Stimulated activated naive CD4-positive, alpha-beta T cell (primary cell): ENCODE measurements at places on chromosomes 16 and 17.
A peak's percentile ranks its signal among the peaks of the same experiment; 100 is the strongest.

GRCh38 chr17:3531266-3532101 is 26.1 kb downstream of the TRPV3 start:
- no peak for DNase-seq

DNA sequence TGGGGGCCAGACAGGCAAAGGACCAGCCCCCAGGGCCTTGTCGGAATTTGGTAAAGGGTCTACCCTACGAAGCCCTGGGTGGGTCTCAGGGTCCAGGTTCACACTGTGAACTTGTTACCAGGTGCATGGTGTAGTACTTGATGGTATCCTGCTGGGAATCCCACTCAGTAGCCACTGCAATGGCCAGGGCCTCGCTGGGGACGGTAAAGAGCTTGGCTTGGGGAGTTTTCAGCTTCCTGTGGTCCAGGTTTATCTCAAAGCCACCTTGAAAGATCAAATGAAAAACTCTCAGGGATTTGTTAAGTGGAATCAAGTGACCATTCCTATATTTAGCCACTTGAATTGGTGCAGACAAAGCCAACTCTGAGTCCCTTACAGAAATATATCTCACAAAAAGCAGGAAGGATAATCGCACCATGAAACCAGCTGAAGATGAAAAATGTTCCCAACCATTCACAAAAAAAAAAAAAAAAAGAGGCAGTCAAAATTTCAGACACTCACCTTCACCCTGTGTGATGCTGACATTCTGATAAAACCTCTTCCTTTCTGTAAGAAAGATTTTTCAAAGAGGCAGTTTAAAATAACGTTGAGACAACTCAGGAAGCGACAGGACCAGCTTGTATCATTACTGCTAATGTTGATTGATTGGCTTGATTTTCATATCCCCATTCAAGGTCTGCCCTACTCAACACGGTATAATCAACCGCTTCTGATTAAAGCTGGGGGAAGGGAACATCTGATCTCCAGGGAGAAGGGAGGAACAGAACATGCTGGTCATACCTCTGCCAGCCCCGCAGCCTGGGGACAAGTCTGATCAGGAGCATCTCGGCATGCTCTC is 10.6 kb downstream of the ATPAF2 start:
- DNase-seq = no peak

DNA sequence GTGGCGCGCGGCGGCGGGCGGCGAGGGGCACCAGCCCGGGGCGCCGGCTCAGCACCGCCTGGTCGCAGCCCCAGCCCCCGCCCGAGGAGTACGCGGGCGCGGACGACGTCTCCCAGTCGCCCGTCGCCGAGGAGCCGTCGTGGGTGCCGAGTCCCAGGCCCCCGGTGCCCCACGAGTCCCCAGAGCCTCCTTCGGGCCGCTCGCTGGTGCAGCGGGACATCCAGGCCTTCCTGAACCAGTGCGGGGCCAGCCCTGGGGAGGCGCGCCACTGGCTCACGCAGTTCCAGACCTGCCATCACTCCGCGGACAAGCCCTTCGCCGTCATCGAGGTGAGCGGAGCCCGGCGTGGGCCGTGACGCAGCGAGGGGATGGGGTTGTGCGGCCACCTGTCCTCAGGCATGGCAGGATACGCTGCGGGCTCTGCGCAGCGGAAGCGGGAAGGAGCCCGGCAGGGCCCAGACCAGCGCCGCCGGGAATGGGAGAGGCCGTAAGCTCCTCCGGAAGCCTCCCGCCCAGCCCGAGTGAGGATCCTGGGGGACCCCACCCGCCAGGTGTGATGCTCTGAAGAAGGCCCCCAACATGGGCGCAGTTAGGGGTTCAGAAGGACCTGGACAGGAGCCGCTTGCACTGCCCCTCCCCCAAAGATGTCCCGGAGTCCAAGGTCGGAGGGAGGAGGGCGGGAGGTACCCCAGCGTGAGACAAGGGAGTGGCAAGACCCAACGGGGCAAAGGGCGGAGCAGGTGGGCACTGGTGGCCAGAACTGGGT is 522 bp downstream of the NAGS start:
- DNase-seq = no peak

DNA sequence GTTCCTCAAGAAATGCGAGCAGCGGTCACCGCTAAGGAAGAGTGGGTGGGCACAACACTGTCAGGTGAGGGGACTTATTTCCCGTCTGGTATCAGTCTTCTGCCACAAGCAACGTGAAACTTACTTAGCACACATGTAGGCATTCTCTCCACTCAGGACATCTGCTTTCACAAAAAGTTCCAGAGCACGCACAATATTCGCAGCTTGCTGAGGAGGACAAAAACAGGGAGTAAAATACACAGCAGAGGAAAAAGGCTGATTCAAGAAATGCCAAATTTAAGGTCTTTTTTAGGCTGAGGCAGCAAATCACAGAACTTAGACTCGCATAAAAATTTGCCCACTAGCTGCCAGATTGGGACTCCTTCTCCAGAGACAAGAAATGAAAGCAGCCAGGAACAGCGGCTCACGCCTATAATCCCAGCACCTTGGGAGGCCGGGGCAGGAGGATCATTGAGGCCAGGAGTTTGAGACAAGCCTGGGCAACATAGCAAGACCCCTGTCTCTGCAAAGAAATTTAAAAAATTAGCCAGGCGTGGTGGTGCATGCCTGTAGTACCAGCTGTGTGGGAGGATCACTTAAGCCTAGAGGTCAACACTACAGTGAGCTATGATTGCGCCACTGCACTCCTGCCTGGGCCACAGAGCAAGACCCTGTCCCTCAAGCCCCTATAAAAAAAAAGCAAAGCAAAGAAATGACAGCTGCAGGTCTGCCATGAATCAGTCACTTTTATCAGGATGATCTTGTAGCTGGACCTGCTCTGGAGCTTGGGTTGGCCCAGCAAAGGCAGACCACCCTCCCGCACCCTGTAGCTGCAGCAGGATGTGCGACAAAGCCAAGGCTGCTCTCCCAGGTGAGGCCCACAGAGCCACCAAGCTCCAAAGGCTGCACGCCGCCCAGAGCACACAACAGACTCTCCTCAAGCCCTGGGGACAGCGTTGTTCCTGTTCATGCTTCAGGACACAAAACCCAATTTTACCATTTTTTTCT is 20.5 kb downstream of the USP36 start:
- no peak for DNase-seq

- DNase-seq = no peak
These were observed 3.6 kb downstream of the GSE1 start for GRCh38 chr16:85616607-85617321.

DNA sequence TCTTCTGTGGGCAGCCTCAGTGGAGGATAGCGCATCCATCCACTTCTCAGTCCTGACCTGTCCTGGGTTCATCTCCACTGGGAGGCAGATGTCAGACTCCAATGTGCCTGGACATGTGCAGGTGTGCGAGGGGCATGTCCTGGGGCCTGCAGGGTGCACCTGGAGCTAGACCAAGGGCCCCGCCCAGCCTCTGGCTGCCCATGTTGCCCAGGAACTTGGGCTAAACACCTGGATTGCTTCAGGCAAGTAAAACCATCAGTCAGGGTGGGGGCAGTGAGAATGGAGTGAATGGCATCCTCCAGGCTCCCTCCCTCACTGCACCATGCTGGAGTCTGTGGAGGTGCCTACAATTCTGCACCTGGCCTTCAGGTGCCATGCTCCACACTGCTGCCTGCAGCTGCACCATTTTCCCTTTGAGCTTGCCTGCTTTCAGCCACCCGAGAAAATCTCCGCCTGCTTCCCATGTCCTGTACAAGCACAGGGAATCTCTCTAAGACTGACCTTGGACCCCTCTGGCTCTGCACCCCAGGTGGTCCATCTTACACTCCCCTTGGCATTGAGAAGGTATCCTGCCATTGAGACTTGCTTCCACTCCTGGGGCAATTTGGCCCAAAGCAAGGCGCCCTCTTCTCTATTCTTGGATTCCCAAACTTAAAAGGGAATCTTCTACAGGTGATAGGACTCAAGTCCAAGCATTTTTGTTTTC is 2.1 kb upstream of the MFSD6L start:
- DNase-seq = no peak

DNA sequence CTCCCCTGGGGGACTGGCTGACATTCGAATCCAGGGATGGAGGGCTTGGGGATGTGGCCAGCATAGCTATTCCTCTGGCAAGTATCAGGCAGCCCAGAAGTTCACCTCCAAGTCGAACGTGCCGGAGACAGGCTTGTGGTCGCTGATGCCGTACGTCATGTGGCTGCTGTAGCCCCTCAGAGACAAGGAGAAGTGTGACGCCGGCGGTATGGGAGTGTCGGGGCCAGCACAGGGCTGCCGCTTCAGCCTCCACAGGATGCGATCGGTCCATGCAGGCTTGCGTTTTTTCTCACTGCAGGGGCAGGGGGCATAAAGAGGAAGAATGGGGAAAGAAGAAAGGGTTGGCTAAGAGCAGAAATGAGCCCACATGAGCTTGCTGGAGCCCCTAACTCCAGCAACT is 5.3 kb upstream of the MYO1C start:
- DNase-seq = no peak

GRCh38 chr17:62616993-62617893 is 10.2 kb upstream of the MRC2 start:
- no peak for DNase-seq

DNA sequence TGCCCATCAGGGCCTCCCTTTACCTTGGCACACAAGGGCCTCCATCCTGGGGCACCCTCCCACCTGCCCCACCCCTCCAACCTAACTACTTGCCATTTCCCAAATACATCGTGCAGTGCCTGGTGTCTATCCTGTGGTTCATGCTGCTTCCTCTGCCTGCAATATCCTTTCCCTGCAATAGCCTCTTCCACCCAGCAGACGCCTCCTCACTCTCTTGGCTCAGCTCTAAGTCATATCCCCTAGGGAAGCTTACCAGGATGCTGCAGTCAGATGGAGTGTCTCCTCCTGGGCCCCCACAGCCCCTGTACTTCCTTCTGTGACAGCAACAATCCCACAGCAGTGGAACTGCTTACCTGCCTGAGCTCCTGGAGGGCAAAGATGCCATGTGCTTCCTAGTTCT is 36.7 kb downstream of the CCDC182 start:
- no peak for DNase-seq

GRCh38 chr16:77617996-77618395 is 104.3 kb upstream of the NUDT7 start:
- no peak for DNase-seq

- DNase-seq = peak; percentile 34
These were observed at the start of the genes ABI3 and GNGT2 for GRCh38 chr17:49210158-49211029. TSS of gene ABI3 (plus strand) at chr17:49210707. CDS start at chr17:49210725, 18 bp downstream. TSS of gene GNGT2 (minus strand) at chr17:49210574. CDS start at chr17:49207422, 3,152 bp downstream.

- no peak for DNase-seq
These were observed 2.6 kb upstream of the AHSP start for GRCh38 chr16:31525113-31525512.

GRCh38 chr17:32141258-32141657 is 1.0 kb upstream of the RHOT1 start:
- DNase-seq = no peak

DNA sequence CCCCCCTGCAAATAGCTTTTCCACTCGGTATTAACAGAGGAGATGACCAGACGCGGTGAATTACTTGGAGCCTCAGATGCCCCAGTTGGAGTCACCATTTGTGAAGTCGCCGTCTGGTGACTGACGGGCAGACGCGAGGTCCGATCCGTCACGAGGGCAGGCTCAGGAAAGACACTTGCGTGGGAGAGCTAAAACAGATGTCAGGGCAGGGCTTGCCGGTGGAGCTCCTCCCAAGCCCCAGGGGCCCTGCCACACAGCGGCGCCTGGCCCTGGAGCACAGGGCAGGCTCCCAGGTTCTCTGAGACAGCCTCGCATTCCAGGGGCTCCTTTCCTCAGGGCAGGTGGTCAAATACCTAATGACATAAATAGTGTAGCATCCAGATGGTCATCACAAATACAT is 348.3 kb downstream of the C16orf95 start:
- DNase-seq = no peak

- no peak for DNase-seq
These were observed 23.8 kb downstream of the SEC14L1 start for GRCh38 chr17:77164483-77165091.
